ENCODE measurements at places on chromosomes 3 and 15.
A peak's percentile ranks its signal among the peaks of the same experiment; 100 is the strongest.

- no peak for DNase-seq
These were observed 27.9 kb downstream of the CFAP100 start for GRCh38 chr3:126422571-126423091.

GRCh38 chr15:59230531-59231055 is 23.9 kb downstream of the LDHAL6B start:
- DNase-seq, result no peak

GRCh38 chr15:70096215-70097062 is 1.3 kb downstream of the TLE3 start:
- peak; percentile 25 for DNase-seq

GRCh38 chr3:44468572-44469520 is 8.6 kb downstream of the ZNF445 start:
- DNase-seq, result no peak

- no peak for DNase-seq
These were observed 28.9 kb downstream of the ZXDC start for GRCh38 chr3:126446791-126447190.

DNA sequence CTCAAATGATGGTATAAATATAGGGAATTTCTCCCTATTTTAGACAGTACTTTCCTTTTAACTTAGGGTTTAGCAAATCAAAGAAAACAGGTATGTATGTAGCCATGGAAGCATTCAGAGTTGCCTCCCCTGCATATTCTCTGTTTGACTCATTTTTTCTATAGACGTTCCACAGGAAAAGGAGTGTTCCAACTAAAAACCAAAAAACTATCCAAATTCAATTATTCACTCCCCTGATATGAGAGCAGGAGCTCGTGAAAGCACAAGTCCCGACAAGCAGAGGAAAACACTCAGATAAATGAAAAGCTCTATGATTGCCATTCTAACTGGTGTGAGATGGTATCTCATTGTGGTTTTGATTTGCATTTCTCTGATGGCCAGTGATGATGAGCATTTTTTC is 119.5 kb downstream of the FRMD5 start:
- DNase-seq, result no peak

GRCh38 chr15:81279621-81280485 is 44.1 kb downstream of the STARD5 start:
- no peak for DNase-seq

- DNase-seq, result no peak
These were observed 571.8 kb upstream of the IL12A start for GRCh38 chr3:159416856-159417255.

- no peak for DNase-seq
These were observed 12.4 kb upstream of the CACNA2D2 start for GRCh38 chr3:50515565-50516439.

- no peak for DNase-seq
These were observed 66.1 kb downstream of the DNASE1L3 start for GRCh38 chr3:58144478-58145325.

DNA sequence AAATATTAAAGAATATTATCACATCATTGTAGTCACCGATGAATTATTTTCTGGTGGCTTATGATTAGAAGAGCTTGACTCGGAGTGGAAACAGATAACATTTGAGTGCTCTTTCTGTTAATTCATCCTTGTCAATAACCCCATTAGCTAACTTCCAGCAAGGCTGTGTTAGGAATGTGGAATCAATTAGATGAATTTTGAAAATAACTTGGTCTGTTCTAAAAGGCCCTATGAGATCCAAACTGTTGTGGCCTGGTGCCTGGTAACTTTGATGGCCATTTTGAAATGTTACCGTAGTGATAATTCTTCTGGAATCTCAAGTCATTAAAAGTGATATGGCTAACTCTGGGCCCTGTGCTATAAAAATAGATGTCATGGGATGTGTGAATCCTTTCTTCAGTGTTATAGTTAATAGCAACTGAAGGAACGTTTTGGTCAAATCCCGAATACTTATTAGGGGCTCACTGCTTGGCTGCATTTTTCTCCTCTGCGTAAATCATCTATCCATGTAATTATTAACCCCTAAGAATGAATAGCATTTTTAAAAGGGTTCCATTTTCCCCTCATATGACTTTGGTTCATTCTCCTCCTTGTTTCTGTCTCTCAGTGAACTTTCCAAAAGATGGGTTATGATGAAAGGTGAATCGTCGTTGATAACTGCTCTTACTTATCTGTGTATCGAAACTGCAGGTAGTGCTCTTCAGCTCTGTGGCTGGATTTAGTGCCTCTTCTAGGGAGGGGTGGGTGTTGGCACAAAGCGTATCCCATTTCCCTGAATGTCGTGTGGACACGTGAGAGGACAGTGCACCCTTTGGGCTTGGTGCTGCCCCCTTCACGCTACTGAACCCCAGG is 82.7 kb downstream of the IGF1R start:
- no peak for DNase-seq

GRCh38 chr3:14630404-14631100 is 21.0 kb upstream of the CCDC174 start:
- no peak for DNase-seq

- no peak for DNase-seq
These were observed 4.4 kb downstream of the GPR27 start for GRCh38 chr3:71758091-71758490.

GRCh38 chr3:126313580-126314304 is 43.5 kb downstream of the KLF15 start:
- DNase-seq, result no peak

DNA sequence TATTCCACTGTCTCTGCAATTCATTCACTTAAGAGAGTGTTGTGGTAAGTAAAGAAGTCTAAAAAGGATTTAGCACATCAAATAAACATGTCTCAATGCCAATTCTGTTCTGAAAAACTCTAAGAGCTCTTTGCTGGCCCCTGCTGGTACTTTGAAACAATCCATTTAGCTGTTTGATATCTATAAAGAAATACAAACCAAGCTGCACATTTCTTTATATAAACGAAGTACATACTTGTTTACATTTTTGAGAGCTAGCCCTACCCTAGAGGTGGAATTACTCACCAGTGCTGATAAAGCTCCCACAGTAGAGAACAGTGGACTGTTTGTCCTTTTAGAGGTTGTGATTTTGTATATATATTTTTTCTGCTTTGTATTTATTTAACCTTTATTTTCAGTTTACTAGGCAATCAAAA is 75.5 kb downstream of the NEDD4 start:
- no peak for DNase-seq

DNA sequence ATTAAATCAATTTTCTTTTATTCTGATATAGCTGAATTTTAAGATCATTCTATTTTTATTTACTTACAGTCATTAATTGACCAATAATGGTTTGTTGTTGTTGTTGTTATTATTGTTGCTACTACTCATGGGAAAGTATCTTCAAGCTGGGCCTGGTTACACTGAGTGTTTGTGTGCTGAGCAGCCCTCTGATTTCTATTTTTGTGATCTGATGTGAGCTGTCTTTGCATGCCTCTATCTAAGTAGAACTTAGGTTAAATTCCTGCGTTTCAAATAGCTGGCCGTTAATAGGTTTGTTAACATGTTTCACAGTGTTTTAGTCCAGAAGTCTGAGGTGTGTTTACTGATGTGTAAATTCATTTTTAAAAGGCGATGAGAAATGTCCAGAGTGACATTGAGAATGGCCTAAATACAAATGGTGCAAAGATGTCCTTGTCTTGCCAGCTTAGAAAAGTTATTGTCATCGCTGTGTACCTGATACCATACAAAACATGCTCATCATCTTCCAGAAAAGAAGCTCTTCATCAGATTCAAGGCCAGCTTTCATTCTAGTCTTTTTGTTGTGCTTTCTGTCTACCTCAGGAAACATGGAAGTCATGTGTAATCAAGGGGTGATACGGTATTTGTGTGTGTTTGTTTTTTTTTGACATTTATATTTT is 15.8 kb downstream of the ARIH2 start:
- no peak for DNase-seq

GRCh38 chr3:173913974-173914421 is 516.5 kb downstream of the NLGN1 start:
- no peak for DNase-seq

DNA sequence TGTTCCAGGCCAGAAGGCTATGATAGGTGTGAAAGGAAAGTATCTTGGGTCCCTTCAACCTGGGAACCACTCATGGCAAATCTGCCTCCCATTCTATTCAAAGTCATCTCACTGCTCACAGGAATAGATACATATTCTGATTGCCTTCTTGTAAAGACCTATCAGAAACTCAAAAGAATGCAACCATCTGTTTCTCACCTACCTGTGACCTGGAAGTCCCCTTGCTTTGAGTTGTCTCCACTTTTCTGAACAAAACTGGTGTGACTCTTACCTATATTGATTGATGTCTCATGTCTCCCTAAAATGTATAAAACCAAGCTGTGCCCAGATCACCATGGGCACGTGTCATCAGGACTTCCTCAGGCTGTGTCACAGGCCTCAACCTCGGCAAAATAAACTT is 1149.3 kb downstream of the NSUN3 start:
- no peak for DNase-seq

DNA sequence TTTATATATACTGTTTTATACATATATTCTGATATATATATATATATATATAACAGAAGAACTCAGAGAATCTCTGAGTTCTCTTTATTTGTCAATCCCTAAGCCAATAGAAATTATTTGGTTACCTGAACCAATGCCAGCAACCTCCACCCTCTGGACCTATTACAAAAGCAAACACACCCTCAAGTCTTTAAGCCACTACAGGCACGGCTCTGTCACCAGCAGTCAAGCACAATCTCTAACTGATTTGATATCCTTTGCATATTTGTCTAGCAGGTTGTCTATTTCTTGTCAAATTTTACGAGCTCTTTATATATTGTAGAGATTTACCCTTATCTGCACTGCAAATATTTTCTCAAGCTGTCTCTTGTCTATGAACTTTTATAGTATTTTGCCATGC is 66.6 kb upstream of the TOPAZ1 start:
- DNase-seq, result no peak

DNA sequence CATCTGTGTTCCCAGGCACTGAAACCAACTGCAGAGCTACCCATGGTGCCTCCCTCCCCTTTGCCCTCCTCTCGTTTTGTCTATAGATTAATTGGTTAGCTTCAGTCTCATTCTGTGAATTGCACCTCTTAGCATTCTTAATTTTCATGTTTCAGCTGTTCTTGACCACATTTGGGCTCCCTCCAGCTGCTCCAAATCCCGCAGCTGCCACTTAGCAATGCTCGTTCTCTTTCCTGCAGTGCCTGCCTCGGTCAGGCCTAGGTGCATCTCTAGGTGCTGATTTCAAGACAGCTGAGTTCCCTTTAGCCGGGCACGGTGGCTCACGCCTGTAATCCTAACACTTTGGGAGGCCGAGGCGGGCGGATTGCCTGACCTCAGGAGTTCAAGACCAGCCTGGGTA is 47.0 kb upstream of the SMAD3 start:
- no peak for DNase-seq

- DNase-seq, result no peak
These were observed 470.5 kb downstream of the EPHA3 start for GRCh38 chr3:89577637-89578530.

GRCh38 chr3:196800742-196801434 is 61.2 kb downstream of the PAK2 start:
- DNase-seq, result no peak

GRCh38 chr3:195352895-195353488 is 82.0 kb upstream of the XXYLT1 start:
- no peak for DNase-seq

- no peak for DNase-seq
These were observed 175.7 kb downstream of the TMEM108 start for GRCh38 chr3:133213937-133214336.

DNA sequence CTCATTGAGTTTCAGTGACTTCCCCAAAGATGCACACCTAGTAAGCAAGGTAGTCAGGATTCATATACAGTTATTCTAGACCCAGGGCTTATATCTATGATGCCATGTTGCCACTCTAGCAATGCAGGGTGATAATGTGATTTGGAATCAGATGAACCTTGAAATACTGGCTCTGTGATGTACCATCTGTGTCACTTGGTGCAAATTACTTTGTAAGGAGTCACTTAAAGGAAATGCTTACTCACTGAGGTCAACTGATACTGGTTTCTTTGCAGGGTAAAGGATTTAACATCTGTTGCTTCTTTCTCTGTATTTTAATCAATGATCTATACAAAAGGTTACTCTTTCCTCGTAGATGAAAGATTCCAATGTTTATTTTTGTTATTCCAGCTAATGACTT is 10.8 kb downstream of the ASB14 start:
- DNase-seq, result no peak

All from activated CD8-positive, alpha-beta memory T cell treated with anti-CD3 and anti-CD28 coated beads for 1 hour (primary cell).